ENCODE measurements at places on chromosomes 11 and 22.

GRCh38 chr22:32324505-32325415 lies 32.9 kb upstream of the RFPL3 start:
- no peak for DNase-seq

- no peak for DNase-seq
Measured at GRCh38 chr11:66068154-66068821, 1.8 kb upstream of the PACS1 start.

DNA sequence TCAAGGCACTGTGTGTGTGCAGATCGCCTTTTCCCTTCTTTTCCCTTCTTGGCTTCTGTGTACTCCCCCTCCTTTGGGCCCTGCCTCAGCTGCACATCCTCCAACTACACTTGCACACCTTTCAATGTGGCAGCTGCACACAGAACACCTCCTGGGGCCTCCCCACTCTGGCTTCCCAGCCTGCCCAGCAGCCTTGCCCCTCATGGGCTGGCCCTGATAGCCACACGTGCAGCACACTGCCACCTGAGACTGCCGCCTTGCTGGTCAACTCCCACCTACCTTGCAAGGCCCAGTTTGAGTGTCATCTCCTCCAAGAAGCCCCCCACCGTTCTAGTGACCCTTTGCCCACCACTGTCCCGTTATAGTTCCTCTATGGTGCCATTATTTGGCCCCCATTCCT lies 77.3 kb upstream of the ARFGAP3 start:
- no peak for DNase-seq

- no peak for DNase-seq
Measured at GRCh38 chr22:23579870-23580575, at the start of gene IGLL1. TSS of gene IGLL1 (minus strand) at chr22:23580290. CDS start at chr22:23580190, 100 bp downstream.

GRCh38 chr11:80330264-80330663 lies 889.4 kb upstream of the TENM4 start:
- DNase-seq, result no peak

DNA sequence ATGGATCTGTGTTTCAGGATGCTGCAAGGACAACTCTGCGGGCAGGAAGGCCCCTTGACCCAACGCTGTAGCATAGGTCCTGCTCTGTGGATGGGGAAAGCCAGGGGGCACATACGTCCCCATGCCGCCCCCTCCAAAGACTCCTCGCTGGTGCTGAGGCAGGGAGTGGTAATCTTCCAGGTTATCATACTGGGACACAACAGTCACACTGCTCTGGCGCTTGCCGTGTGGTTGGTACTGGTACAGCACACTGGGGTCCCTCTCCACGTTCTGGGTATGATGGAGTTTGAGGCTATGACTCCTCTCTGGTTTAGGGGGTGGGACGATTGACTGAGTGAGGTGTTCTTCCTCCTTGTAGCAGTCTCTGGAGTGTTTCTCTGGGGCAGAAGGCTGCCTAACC lies 26.2 kb upstream of the TP53AIP1 start:
- no peak for DNase-seq

DNA sequence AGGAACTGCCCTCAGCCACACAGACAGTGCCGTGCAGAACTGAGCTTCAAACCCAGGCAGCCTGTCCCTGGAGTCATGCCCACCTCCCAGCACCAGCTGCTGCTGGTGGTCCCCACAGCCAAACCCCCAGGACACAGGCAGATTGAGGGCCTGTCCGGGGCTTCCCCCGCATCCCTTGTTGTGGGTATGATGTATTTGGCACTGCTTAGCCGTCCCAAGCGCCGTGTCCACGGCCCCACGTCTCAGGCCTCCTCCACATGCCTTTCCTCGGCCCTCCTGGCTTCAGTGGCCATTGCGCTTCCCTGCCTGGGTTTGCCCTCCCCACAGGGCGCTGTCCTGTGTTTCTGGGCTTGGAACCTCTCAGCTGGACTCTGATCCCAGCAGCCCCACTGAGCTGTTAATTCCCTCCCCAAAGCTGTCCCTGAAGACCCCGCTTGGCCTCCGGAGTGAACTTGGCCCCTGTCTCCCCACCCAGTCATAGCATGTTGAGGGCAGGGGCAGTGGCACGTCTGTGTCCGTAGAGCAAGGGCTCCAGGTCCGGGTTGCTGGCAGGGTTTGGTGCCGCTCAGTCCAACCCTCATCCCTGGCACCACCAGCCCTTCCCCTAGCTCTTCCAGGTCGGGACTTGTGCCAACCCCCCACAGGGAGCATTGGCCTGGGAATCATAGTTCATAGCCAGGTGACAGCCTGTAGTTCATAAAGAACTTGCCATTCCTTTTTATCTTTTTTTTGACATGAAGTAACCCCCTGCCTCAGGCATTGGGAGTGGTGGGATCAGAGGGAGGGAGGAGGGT lies 34.5 kb upstream of the TEF start:
- DNase-seq, result no peak

GRCh38 chr11:122954455-122954854 lies 27.2 kb downstream of the BSX start:
- no peak for DNase-seq

DNA sequence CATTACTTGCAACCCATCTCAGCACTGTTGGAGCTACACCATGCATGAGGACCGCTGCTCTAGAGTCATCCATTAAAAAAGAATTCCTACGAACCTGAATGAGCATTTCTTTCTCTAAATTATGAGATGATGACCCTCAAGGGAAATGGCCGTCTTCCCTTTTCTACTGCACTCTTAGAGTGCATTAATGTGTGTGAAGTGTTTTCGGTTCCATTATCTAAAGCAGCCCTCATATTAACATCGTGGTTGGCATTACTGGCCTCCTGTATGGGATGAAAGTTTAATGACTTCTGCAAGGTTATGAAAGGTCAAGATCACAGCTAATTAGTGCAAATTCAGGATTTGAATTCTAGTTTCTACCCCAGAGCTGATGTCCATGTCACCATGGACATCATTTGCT lies 16.7 kb downstream of the CD44 start:
- no peak for DNase-seq

DNA sequence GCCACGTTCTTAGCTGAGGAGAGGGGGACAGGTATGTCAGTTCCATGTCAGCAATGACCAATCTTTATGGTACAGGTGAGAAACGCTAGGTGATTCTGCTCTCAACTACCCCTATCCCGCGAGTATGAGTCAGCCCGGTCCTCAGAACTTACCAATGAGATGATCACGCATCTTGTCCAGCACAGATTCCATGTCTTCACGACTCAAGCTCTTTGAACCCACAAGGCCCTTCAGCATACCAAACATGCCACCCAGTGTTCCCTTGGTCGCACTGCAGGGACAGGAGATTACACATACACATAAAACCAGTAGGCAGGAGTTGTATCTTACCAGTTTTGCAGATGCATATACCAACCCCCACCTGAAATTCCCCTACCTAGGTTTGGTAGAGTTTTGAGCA lies 2.9 kb downstream of the SRPRA start:
- no peak for DNase-seq

GRCh38 chr11:94023856-94024255 lies 2.7 kb downstream of the HEPHL1 start:
- DNase-seq, result no peak

GRCh38 chr11:67373648-67374570 lies 511 bp upstream of the CLCF1 start:
- DNase-seq, result peak; percentile 92

DNA sequence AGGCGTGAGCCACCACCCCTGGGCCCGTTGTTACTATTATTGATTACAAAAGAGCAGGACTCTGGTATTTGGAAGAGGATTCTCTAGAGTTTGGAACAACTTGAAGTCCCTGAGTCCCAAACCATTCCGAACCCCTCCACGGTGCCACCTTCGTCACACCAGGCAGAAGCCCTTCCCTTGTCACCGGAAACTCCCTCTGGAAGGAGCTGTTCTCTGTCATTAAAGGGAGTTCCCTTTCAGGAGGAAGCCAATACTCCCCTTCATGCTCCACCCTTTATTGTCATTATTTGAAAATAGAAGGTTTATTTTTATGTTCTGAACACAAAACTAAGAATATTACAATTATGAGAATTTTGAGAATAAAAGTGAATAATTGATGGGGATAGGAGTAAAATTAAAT lies 5.1 kb upstream of the C11orf24 start:
- DNase-seq, result no peak

DNA sequence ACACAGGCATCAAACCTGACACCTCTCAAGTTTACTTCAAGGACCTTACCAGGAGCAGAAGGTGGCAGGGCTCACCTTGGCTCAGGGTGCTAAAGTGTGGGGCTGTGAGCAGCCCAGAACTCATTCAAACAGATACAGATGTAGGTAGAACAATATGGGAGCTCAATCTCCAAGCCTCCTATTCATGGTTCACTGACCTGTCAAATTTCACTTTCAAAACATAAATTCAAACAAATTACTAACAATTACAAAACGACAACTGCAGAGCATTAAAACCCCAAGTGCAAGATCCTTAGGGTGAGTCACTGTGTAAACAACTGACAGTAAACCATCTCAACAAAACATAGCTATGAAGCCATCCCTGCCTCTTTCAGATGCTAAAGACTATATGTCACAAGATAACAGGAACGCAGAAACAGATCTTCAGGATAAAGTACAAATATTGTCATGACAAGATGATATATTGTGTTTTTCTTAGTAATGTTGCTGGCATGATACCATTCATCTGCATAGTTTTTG lies 303.5 kb upstream of the ANO3 start:
- no peak for DNase-seq

DNA sequence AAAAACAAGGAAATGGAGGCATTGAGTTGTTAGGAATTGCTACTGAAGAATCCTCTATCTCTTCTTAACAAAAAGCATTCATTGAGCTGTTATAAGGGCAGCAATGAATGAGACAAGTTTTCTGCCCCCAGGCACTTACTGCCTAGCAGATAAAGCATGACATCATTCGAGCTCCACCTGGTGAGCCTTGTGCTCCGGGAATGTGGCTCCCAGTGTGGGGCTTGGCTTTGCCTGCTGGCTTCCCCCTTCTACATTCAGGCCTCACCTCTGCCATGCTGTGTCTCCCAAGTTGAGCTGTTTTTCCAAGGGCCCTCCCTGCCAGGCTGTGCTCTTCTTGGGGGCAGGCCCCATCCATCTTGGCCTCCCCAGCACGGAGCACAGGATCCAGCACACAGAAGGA lies 56.9 kb upstream of the EIF3D start:
- no peak for DNase-seq

GRCh38 chr11:126815111-126815510 lies 185.5 kb downstream of the KIRREL3 start:
- DNase-seq, result no peak

- no peak for DNase-seq
Measured at GRCh38 chr11:130578738-130579368, 130.4 kb downstream of the ADAMTS15 start.

GRCh38 chr11:75262961-75263852 lies 22.6 kb downstream of the TPBGL start:
- DNase-seq, result no peak

DNA sequence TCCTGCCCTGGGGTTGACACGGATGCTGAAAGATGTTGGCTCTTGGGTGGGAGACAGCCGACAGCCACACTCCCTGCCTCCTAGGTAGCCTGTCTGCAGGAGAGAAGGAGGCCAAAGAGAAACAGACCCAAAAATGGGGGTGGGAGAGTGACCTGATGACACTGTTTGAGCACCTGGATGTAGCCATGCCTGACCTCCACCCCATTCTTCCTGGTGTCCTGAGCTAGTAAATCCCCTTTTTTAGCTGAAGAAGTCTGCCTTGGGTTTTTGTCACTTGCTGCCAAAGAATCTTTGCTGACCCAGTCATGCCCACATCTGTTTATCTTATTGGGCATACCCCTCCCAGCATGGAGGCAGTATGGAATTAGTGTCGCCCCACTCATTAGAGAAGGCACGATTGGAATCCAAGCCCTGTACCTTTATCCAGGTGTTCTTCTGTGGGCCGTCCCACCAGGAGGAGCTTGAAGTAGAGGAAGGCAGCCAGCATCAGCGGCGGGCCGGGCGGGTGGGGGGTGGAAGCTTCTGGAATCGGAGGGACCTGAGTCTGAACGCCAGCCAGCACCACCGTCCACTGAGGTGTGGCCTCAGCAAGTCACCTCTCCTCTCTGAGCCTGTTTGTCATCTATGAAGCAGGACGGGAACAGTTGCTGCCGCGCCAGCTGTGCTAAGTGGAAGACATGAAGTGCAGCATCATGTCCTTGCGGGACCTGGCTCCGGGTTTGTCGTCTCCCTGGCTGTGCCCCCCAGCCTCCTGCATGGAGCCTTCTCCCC lies 37.8 kb downstream of the IGHMBP2 start:
- no peak for DNase-seq

DNA sequence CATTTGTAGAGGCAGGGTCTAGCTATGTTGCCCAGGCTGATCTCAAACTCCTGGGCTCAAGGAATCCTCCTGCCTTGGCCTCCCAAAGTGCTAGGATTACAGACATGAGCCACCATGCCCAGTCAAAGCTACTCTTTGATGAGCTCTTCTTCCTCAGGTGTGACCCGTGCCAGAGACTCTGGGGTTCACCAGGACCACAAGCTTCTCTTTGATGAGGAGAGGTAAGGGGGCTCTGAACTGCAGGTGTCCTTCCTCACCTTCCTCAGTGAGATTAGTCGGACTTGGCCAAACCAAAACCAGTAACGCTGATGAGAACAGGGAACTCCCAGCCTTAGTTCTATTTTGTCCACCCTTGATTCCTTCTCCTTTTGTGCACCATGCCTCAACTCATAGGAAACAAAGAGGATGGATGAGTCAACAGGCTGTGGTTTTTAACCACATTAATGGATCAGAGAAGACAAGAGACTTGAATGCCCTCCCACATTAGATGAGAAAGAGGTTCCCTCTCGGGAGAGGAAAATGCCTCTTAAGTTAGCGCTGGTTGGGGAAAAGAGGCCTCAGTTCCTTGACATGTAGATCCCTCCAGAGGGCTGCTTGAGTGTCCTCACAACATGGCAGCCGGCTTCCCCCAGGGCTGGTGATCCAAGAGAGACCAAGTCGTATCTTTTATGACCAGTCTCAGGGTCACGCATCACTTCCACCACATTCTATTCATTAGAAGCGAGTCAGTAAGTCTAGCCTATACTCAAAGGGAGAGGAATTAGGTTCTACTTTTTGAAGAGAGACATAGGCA lies 25.7 kb upstream of the CTR9 start:
- DNase-seq, result no peak

DNA sequence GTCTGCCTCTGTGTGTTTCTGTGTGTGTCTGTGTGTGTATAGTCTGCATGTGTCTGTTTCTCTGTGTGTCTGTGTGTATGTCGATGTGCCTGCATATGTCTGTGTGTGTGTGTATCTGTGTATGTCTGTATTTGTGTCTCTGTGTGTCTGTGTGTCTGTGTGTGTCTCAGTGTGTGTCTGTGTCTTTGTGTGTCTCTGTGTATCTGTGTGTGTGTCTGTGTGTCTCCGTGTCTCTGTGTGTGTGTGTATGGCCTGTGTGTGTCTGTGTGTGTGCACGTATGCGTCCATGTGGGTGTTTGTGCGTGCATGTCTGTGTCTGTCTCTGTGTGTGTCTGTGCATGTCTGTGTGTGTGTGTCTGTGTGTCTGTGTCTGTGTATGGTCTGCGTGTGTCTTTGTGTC lies 439 bp downstream of the SNX32 start:
- no peak for DNase-seq

Measured in GOT3 (cell line).